ENCODE measurements at places on chromosomes 11 and 22.
A peak's percentile ranks its signal among the peaks of the same experiment; 100 is the strongest.

- DNase-seq: no peak
Measured at GRCh38 chr11:73383249-73384124, 7.3 kb downstream of the RELT start.

DNA sequence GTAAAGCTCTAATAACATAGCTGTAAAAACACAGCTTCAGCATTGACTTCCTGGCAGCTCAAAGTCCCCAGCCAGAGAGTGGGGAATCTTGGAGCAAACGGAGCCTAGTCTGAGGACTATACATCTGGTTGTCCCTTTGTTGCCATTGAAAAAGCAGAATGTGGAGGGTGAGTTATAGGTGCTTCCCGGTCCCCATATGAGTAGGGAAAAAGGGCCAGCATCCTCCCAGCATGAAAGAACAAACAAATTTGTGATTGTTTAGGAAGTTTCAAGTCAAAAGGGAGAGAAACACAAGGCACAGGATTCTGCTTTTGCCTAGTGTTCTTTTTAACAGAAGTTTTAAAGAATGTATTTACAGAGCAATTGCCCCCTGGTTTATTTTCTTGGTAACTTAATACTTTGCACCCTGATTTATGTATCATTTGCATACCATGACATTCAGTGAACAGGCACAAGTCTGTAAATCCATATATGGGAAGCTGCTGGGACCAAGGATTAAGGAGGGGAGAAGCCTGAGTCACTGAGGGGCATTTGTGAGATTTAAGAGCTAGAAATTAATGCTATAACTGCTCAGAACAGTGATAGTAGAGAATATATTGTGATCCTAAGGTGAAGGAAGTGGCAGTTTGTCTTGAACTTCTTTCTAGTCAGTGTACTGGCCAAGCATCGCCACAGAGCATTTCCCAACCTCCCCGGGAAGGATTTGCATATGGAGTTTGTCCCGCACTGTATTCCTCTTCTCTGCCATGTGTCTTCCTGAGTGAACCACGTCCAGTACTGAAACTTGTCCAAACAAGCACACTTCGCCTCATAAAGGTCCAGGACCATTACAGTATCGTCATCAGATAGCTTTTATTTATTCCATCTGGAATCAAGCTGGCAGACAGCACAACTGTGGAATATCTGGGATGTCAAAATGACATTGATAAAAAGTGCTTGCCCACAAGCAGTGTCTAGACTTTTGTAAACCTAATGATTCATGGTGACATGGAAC is 103.0 kb downstream of the DBX1 start:
- DNase-seq: no peak

DNA sequence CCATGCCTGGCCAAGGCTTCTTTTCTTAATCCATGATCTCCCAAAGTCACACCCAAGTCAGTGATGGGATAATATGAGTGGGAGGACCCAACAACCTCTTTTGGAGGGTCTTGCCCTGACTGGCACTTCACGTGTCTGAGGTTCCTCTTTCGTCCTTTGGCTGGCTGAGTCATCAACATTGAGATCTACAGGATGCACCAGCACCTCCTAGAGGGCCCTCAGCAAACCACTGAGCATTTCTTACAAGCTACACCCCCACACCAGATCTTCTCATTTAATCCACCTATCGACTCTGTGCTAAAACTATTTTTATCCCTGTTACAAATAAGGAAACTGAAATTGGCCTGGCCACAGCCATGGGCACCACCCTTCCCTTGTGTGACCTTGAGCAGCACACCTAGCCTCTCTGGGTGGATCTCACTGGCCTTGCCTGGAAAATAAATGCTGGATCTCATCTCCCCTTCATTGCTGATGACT is 63.4 kb downstream of the FLI1 start:
- DNase-seq: peak; percentile 87

DNA sequence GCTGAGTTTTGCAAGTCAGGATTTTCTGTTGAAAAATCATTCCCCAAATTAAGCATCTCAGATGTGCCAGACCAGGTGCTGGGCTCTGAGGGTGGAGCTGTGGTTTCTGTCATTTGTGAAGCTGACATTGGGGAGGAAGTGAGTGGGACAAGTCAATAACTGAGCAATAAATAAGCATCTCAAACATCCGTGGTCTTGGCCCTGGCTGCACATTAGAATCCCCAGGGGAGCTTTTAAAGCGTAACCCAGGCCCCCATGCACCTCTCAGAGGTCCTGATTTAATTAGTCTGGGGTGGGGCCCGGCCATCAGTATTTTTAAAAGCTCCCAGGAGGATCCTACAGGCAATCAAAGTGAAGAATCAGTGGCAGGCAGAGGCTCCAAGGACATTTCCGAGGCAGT is 420.0 kb downstream of the MN1 start:
- DNase-seq: no peak

- DNase-seq: peak; percentile 69
Measured at GRCh38 chr11:79087238-79087960, 353.4 kb downstream of the TENM4 start.

DNA sequence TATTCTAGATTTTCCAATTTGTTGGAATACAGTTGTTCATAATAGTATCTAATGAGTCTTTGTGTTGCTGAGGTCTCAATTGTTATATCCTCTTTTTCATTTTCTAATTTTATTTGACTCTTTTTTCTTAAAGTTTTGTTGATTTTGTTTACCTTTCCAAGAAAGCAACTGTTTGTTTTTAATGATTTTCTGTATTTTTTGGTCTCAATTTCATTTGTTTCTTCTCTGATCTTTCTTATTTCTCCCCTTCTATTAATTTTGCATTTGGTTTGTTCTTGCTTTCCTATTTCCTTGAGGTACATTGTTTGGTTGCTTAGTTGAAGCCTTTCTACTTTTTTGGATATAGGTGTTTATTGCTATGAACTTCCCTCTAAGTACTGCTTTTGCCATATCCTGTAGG is 5.2 kb upstream of the OR52A1 start:
- no peak for DNase-seq

- DNase-seq: peak; percentile 55
Measured at GRCh38 chr22:43889860-43890253, 2.0 kb downstream of the PNPLA5 start.

DNA sequence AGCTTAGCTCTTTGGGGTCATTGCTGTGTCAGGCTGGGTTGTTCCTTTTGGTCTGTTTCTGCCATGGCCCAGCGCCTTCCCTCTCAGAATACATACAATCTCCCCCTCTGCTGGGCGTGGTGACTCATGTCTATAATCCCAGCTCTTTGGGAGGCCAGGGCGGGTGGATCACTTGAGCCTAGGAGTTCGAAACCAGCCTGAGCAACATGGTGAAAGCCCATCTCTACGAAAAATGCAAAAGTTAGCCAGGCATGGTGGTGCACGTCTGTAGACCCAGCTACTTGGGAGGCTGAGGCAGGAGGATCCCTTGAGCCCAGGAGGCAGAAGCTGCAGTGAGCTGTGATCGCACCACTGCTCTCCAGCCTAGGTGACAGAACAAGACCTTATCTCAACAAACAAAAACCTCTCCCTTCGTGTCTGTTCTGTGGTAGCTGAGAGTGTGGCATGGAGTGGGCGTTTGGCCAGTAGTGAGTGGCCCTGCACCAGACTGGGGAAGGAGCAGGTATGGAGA is 46.7 kb upstream of the RAB1B start:
- DNase-seq: no peak

- no peak for DNase-seq
Measured at GRCh38 chr11:36817336-36817965, 219.4 kb upstream of the RAG2 start.

DNA sequence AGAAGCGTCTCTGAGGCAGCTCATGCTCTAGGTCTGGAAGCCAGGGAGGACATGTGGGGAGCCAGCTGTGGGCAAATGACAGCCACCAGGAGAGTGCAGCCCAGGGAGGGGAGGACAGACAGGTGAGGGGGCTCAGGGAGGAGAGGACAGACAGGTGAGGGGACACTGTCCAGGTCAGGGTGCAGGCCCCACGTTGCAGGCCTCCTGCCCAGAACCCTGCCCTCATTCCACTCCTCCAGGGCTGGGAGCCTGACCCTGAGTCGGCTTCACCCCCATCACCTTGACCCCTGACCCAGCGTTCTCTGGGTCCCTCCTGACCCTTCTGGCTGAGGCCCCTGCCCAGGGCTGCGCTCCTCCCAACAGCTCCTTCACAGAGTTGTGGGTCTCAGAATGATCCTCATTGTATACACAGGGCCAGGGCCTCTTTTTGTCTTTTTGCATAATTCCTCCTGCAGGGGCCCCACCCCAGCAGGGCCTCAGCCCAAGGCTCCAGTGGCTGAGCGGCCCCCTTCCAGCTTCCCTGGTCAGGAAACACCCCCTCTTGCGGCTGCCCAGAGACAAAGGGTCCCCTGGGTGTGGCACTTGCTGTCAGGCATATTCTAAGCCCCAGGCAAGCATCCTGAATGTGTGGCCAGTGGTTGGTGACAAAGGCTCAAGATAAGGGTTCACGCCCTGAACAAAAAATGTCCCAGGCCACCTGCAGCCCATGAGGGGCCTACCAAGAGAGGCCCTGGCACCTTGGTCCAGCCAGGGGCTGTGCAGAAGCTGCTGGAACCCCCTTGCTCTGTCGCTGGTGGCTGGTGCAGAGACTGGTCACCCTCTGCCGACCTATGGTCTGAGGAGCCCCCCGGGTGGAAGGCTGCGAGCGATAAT is 853.0 kb downstream of the BRD1 start:
- no peak for DNase-seq

GRCh38 chr11:114295676-114296604 is at the start of gene NNMT:
Gene NNMT, plus strand, starts transcription at chr11:114296399. Its CDS starts 158 bp downstream, at chr11:114296557.
- DNase-seq: peak; percentile 98

GRCh38 chr22:23066200-23067022 is 3.9 kb upstream of the GNAZ start:
- DNase-seq: no peak

GRCh38 chr11:1879941-1880720 is 11.6 kb downstream of the PRR33 start:
- DNase-seq: peak; percentile 30

DNA sequence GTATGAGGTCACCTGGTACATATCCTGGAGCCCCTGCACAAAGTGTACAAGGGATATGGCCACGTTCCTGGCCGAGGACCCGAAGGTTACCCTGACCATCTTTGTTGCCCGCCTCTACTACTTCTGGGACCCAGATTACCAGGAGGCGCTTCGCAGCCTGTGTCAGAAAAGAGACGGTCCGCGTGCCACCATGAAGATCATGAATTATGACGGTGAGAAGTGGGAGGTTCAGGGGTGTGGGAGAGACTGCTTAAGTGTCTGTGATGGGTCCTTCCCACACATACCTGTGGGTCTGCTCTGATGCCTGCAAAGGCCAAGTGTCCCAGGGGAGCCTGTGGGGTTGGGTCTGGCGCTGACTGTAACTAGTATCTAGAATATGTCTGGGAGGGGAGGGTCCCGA is 3.9 kb downstream of the APOBEC3G start:
- DNase-seq: no peak

Measured in choroid plexus epithelial cell (primary cell).